ENCODE measurements at places on chromosomes 16 and 17.

GRCh38 chr17:41631025-41631897 lies 6.9 kb upstream of the KRT17 start:
- no peak for DNase-seq

- DNase-seq = no peak
These were observed 535.7 kb upstream of the CDH11 start for GRCh38 chr16:65657556-65657955.

GRCh38 chr16:55169780-55170179 lies 154.2 kb upstream of the IRX6 start:
- DNase-seq = no peak

GRCh38 chr17:45841186-45841585 lies 3.5 kb upstream of the SPPL2C start:
- no peak for DNase-seq

DNA sequence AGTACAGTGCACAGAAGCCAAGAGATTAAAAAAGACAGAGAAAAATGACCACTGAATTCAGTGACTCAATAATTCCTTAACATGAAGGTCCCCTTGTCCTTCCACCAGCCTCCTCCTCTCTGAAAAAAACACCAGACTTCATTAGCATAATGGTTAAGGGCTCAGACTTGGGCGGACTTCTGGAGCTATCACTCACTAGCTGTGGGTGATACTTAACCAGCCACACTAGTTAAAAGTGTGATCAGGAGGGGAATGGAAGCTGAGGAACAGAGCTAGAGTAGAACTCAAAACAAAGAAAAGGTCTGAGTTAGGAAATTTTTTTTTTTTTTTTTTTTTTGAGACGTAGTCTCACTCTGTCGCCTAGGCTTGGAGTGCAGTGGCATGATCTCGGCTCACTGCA lies 23.2 kb downstream of the ZNF652 start:
- no peak for DNase-seq

DNA sequence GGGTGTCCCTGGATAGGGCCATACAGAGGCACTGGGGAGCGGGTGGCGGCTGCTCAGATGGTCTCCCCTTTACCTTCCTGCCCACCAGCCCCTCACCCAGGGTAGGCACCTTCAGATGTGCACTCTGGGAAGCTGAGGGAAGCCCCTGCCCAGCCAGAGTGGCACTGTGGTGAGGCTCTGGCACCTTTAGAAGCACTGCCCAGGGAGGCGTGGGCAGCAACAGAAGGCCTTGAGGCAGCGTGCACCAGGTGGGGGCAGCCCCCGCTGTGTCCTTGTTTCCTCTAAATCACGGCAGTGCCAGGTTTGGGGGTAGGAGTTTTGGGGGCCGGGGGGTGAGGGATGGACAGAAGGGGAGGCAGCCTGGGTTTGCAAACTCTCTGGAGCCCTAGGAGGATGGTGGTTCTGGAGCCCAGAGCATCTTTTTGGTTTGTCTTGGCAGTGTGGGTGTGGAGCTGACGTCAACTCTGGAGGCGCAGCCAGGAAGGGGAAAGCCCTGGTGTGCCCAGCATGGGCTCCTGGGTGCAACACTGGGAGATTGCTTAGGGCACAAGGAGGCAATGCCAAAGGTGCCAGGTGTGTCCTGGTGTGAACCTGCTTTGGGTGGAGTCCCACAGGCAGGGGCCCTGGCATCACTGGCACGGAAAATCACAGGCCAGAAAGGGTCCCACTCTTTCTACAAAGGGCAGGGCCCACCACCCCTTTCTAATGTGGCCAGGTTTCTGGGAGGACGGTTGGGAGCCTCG lies 23.1 kb upstream of the CDC42EP4 start:
- no peak for DNase-seq

- no peak for DNase-seq
These were observed 11.9 kb upstream of the CCDC182 start for GRCh38 chr17:57756951-57757350.

DNA sequence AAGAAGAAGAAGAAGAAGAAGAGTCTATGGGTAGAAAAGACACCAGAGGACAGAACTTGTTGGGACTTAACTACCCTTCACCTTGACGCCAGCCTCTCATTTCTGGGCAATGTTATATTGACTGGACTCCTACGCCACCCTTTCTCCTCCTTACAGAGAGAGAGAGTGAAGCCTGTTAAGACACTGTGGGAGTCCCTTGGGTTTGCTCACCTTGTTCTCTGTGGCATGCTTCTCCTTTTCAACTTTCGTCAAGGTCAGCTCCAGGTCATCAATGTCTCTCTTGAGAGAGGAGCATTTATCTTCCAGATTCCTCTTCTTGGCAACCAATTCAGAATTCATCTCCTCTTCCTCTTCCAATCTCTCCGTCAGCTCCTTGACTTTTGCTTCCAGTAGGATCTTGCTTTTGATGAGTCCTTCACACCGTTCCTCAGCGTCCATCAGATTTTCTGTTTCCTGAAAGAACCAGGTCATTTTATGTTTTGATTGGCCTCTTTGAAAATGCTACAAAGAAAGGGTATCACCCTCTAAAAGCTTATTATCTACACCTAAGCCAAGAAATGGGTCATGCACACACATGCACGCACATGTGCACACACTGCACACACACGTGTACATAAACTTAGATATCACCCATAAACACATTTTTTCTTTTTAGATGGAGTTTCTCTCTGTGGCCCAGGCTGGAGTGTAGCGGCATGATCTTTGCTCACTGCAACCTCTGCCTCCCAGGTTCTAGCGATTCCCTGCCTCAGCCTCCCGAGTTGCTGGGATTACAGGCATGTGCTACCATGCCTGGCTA lies 48.8 kb downstream of the MYH13 start:
- no peak for DNase-seq

DNA sequence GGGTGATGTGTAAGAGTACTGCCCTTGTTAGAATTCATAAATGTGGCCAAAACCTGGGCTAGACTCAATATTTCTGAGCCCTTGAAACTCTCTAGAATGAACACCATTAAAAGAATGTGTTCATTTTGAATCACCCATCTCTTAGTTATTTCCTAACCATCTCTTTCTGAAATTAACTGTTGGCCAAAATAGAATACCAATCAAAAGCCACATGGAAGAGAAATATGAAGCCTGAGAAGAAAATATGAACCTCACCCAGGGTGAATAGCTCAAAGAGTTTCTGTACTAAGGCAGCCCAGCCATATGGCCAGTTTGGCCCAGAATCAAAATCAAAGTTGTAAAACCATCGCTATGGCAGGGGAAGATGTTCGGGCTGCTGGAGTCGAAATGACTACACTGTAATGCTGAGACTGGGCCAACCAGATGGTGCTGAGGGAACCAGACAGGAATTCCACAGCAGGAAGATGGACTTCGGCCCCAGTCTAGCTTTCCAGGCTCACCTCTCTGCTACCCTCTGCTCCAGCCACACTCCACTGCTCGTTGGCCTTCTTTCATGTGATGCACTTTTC lies 154.3 kb upstream of the ZFHX3 start:
- peak; percentile 80 for DNase-seq

GRCh38 chr16:84362471-84362941 lies 5.8 kb upstream of the ATP2C2 start:
- DNase-seq = peak; percentile 54

DNA sequence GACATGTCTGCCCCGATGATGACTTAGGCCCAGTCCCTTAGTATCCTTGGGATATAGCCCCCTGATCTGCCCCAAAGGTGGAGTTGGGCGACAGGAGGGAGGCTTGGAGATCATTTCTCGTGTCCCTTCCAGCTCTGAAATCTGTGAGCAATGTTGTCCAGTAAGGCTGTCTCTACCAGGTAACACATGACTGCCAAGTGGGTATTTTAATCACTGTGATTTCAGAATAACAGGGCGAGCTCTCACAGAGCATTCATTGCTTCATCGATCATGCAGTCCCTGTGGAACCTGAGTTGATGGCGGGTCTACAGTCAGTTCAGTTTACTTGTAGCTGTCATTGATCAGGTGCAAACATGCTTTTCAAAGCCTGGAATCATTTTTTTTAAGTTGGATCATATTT lies 39.2 kb downstream of the KSR1 start:
- DNase-seq = no peak

GRCh38 chr17:27322690-27323508 lies 29.0 kb downstream of the WSB1 start:
- no peak for DNase-seq

GRCh38 chr17:4708436-4708835 lies 2.0 kb upstream of the ARRB2 start:
- no peak for DNase-seq

- no peak for DNase-seq
These were observed 11.7 kb downstream of the SLC7A6OS start for GRCh38 chr16:68298907-68299561.

DNA sequence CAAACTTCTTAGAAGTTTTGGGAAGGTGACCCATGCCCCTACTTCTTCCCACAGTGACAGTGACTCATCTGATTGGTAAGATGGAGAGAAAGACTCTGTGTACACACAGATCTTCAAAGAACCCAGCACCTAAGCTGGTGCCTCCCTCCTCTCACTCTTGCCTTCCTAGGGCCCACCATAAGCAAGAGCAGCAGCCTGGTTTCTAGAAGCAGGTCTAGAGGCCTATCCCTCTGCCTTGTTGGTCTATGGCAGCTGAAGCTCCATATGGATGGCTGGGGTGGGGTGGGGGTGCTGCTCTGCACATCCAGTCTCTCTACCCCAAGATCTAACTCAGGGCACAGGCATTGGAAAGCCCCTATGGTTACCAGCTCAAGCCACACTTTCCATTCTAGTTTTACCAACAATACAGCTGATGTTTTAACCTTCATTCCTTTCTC lies 47.5 kb downstream of the STAT3 start:
- no peak for DNase-seq

GRCh38 chr17:65109543-65109942 lies 27.6 kb upstream of the RGS9 start:
- DNase-seq = no peak

DNA sequence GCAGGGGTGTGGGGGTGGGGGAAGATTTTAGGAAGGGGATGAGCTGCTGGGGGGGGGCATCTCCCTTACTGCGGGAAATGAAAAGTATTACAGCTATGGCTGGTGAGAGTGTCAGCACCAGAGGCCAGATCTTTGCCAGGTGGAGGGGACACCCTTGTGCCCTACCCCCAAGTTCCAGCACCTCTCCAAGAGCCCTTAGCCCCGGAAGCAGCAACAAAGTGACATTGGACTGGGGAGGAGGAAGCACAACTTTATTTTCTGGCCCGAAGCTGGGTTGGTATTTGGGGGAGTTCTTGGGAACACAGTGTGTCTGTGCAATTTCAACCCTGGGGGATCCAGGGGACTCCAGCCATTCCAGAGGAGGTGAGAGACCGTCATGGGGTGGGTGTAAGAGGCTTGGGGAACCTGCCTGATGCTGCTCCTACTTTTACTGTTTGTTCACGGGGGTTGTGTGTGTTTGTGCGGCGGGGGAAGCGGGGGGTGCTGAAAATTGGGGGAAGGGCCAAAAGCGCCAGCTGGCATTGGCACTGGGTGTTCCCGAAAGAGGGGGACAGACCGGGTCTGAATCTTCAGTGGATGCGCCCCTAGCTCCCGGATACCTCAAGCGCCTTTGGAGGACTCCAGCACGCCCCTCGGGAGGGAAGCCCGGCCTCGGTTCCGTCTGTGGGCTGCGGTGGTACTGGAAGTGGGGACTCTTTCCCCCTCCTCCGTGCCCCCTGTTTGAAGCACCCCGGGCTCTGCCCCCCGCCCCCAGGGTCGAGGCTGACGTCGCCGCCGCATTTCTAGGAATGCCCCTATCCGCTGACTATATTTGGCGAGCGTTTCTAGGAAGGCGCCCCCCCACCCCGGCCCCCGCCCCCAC lies 230.3 kb downstream of the MRTFB start:
- DNase-seq = peak; percentile 62

GRCh38 chr17:52505601-52506000 lies 347.1 kb upstream of the CA10 start:
- DNase-seq = no peak

DNA sequence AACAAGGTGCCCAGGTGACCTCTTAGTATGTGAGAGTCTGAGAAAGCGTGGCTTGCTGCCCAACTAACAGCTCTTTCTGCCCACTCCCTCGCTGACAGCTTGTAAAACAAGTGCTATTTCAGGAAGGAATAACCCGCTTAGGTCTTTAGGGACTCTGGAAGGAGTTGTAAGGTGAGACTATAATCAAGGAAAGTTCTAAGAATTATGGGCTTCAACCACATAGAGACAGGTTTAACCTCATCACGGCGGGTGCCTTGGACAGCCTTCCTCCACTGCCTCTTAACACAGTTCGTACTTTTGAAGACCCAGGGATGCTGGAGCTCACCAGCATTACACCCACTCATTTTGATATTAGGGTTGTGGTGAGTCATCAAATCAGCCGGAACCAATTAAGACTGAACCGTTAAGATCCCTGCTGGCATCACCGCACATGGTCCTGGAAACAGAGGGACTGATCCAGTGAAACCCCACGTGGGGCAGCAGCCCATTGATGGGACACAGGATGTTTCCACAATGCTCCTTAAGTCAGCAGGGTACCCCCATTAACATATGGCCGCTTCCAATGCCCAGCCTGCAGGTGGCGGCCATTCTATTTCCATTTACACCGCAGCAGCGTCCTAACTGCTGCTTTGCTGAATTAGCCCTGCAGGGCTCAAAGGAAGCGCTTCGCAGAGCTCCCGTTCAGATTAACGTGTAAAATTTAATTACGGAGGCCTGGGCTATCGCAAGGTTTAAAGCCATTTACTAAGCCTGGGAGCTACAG lies 176.6 kb upstream of the SDK2 start:
- DNase-seq = peak; percentile 31

DNA sequence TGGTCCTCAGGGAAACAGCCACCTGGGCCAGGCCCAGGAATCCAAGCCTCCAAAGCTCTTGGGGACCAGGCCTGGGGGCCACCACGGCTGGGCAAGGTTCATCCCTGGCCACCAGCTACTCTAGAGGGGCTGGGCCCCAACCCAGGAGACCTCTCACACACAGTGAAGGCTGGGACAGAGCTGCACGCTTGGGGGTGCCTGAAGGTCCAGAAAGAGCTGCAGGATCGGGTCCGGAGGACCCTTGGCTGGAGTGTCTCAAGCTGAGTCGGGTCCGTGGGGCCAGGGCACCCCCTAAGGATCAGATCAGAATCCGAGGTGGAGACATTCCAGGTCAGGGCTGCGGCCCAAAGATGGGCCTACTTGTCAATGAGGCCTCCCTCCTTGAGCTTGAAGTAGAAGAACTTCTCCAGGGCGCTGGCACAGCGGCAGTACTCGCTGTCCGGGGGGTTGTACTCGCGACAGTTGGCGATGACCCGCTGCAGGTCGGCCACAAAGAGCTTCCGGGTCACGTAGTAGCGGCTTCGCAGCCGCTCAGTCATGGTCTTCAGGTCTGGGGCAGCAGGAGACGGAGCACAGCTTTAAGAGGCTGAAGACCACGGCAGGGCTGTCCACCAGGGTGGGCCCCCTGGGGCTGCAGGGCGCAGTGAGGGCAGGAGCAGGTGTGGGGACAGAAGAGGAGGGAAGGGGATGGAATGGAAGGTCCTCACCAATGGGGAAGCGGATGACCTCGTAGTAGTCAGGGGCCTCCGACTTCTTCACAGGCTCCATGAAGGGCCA lies 967 bp upstream of the DHX58 start:
- no peak for DNase-seq

DNA sequence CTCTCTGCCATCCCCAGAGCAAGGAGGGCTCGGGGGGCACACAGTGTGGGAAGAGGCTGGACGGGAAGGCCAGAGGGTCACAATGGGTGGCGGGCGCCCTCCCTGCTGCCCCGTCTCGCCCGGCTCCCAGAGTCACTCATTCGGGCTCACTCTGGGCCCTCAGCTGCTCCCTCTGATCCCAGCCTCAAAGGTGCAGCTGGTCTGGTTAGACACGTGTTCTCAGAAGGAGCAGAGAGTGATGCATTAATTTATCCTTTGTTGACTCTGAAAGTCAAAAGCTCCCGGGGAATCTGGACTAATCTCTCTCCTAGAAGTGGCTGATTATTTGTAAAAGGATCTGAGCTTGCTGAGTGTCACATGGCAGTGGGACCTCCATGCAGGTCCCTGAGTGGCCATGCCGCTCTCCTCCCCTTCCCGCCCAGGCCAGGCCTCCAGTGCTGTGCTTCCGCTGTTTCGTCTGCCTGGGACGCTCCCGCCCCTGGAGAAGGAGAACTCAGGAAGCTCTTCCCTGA lies 87.5 kb downstream of the SEC14L1 start:
- DNase-seq = no peak
